GM12878 (cell line): ENCODE measurements at places on chromosomes 4 and X.

GRCh38 chr4:11505221-11505971, 76.7 kb upstream of the HS3ST1 start:
- DNase-seq = no peak
- no peak overlapping the region for H3K4me3 ChIP-seq
- no peak overlapping the region for H3K27ac ChIP-seq
- no peaks in the 10 kb centered on the region for H3K4me1 ChIP-seq
- no peaks in the 10 kb centered on the region for H3K27me3 ChIP-seq

DNA sequence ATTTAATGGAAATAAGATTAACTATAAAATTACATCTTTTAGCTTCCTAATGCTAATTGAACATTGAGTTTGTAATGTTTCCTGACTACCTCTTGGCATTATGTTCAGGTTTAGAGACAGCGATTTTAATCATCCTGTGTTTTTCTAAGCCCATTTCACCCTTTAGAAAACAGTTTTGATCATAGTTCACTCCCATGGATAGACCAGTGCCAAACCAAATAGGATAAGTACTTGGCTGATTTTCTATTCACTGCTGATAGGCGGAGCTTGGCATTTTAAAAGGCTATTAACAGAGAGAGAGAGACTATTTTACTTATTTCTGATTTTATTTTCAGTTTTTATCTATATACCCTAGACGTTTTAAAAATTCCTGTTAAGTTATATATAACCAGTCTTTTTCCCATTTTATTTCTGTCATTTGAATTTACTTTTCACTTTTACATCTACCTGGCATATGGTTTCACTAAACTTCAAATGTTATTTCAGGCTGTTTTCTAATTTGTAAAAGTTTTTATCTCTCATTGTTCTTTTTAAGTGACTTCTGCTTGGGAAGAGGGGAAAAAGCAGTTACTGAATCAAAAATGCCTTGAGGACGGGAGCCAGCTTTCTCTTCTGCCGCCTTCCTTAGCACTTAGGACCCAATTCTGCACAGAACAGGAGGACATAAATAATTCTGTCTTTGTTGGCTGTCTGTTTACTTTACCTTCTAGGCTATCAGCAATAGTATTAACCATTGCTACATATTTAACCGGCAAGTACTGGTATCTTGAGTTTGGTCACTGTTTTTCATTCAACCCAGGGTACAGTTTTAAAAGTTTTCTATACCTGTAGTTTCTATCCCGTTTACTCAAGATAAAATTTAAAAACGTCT, 46.4 kb downstream of the SGMS2 start:
- H3K4me3 ChIP-seq = no peak overlapping the region
- no peak overlapping the region for H3K27ac ChIP-seq
- no peaks in the 10 kb centered on the region for H3K4me1 ChIP-seq
- DNase-seq = no peak
- no peaks in the 10 kb centered on the region for H3K27me3 ChIP-seq

DNA sequence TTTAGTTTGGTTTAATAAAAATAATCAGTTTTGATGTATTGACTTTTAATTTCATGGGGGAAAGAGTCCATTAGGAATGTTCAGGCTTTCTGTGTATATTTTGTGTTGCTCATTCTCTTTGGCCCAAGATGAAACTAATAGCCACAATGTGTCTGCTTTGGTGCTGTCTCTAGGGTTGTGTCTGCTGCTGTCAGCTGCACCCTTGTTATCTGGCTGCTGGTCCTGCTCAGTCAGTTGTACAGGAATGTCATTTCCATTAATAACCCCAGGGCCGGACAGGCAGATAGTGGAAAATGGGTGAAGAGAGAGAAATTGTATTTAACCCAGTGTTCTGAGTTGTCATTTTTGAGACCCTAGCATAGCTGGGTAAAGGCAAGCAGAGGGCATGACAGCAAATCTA, 115.1 kb downstream of the PHEX start:
- no peaks in the 10 kb centered on the region for H3K4me1 ChIP-seq
- no peak overlapping the region for H3K27ac ChIP-seq
- no peak for DNase-seq
- no peaks in the 10 kb centered on the region for H3K36me3 ChIP-seq
- H3K27me3 ChIP-seq = no peaks in the 10 kb centered on the region

DNA sequence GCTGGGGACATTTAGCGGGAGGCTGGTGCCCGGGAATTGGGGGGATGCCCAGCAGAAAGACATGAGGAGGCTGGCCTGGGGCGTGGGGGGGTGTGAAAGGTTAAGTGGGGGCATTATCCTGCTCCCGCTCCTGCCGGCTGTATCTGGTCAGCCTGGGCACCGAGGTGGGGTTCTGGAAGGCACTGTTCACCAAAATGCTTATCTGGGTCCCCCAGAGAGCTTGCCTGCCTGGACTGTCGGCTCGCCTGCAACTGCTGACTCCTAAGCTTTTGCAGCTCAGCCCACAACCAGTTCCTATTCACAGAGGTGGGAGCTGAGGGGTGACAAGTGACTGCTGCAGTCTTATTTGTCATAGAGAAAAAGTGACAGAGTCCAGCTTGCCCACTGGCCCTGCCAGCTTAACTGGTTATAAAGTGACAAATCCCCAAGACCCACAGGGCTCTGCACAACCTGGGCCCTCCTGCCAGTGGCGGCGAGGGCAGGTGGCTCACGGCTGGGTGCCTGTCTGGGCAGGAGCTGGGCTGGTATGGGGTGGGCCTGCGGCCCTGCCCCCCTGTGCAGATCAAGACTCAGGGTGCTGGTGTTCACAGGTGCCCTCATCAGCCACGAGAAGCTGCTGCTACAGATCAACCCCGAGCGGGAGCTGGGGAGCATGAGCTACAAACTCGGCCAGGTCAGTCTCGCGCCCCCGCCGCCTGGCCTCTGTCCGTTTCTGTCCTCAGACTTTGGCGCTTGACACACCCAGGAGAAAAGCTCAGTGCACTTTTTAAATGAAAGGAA, 23.7 kb upstream of the MSANTD1 start:
- peaks cover 55% of the 10 kb centered on the region for H3K36me3 ChIP-seq
- DNase-seq = no peak
- H3K4me3 ChIP-seq = no peak overlapping the region
- no peak overlapping the region for H3K27ac ChIP-seq
- no peaks in the 10 kb centered on the region for H3K4me1 ChIP-seq

DNA sequence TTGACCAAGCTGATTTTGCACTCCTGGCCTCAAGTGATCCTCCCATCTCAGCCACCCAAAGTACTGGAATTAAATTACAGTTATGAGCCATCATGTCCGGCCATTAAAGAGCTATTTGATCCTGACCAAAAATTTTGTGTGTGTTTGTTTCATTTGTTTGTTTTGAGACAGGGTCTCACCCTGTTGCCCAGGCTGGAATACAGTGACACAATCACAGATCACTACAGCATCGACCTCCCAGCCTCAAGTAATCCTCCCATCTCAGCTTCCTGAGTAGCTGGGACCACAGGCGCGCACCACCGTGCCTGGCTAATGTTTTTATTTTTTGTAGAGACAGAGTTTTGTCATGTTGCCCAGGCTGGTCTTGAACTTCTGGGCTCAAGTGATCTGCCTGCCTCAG, 82.9 kb upstream of the RBPJ start:
- no peak overlapping the region for H3K4me3 ChIP-seq
- H3K27ac ChIP-seq = no peak overlapping the region
- no peaks in the 10 kb centered on the region for H3K36me3 ChIP-seq

GRCh38 chrX:39731735-39732134, 366.0 kb downstream of the BCOR start:
- peaks cover 3% of the 10 kb centered on the region; the same call in 1 of the 2 replicates for H3K27me3 ChIP-seq
- H3K36me3 ChIP-seq = no peaks in the 10 kb centered on the region
- H3K4me3 ChIP-seq = no peak overlapping the region
- no peak overlapping the region for H3K27ac ChIP-seq
- no peak for DNase-seq

GRCh38 chrX:11540532-11541377, 125.0 kb downstream of the ARHGAP6 start:
- H3K27me3 ChIP-seq = no peaks in the 10 kb centered on the region
- H3K4me1 ChIP-seq = no peaks in the 10 kb centered on the region

GRCh38 chrX:41445171-41445570, 2.0 kb upstream of the NYX start:
- H3K36me3 ChIP-seq = no peaks in the 10 kb centered on the region
- no peak for DNase-seq
- peaks cover 24% of the 10 kb centered on the region for H3K4me1 ChIP-seq
- peak overlapping the region; percentile 62; the same call in 1 of the 2 replicates for H3K4me3 ChIP-seq
- no peaks in the 10 kb centered on the region for H3K27me3 ChIP-seq
- peak overlapping the region; percentile 54 for H3K27ac ChIP-seq

- no peak for DNase-seq
- no peaks in the 10 kb centered on the region for H3K36me3 ChIP-seq
- H3K27me3 ChIP-seq = no peaks in the 10 kb centered on the region
- H3K4me1 ChIP-seq = no peaks in the 10 kb centered on the region
Measured at GRCh38 chr4:167642250-167642649, 408.0 kb upstream of the SPOCK3 start.

GRCh38 chrX:95907081-95907480, 777.6 kb upstream of the DIAPH2 start:
- no peaks in the 10 kb centered on the region for H3K36me3 ChIP-seq
- no peaks in the 10 kb centered on the region for H3K4me1 ChIP-seq
- DNase-seq = no peak

DNA sequence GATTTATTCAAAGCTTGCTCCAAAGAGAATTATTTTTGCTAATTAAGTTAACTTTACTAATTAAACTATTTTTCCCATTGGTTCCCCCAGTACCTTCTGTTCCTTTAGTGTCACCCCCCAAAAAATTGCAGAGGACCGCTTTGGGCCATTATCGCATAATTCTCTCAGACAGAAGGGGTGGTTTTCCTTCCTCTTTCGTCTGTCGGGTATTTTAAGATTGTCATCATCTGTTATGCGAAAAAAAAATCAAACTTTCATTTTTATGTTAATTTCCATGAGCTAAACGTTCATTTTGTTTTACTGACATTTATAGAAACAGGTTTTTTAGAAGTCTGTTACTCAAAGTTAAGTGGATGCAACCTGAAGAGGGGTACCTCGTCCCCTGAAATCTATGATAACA, 76.2 kb upstream of the DDX3X start:
- no peak overlapping the region for H3K27ac ChIP-seq
- H3K4me1 ChIP-seq = peaks cover 6% of the 10 kb centered on the region; the same call in 1 of the 2 replicates
- H3K27me3 ChIP-seq = no peaks in the 10 kb centered on the region
- DNase-seq = no peak
- no peak overlapping the region for H3K4me3 ChIP-seq
- no peaks in the 10 kb centered on the region for H3K36me3 ChIP-seq

- no peak for DNase-seq
- H3K36me3 ChIP-seq = no peaks in the 10 kb centered on the region
- no peaks in the 10 kb centered on the region for H3K27me3 ChIP-seq
Measured at GRCh38 chr4:54843106-54843505, 185.3 kb downstream of the KIT start.

DNA sequence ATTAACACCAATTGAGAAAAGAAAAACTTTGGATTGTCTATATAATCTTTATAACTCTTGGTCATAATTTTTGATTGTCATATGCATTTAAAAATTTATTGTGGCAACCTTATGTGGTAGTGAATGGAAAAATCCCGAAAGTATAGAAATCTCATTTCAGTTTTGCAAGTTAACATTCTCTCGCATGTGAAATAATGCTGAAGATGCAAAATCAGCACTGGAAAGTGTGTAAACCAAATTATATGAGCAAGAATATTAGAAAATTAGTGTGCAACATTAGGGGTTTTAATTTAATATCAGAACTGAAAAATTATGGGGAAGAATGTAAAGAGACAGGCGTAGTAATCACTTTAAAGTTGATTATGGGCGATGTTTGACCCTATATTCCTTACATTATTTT, 1472.8 kb downstream of the PCDH7 start:
- H3K27me3 ChIP-seq = no peaks in the 10 kb centered on the region
- no peak overlapping the region for H3K4me3 ChIP-seq
- H3K27ac ChIP-seq = no peak overlapping the region
- no peaks in the 10 kb centered on the region for H3K4me1 ChIP-seq

GRCh38 chrX:76076124-76076523, 96.7 kb upstream of the PBDC1 start:
- no peak for DNase-seq
- no peak overlapping the region for H3K27ac ChIP-seq
- no peak overlapping the region for H3K4me3 ChIP-seq
- no peaks in the 10 kb centered on the region for H3K4me1 ChIP-seq
- no peaks in the 10 kb centered on the region for H3K27me3 ChIP-seq

DNA sequence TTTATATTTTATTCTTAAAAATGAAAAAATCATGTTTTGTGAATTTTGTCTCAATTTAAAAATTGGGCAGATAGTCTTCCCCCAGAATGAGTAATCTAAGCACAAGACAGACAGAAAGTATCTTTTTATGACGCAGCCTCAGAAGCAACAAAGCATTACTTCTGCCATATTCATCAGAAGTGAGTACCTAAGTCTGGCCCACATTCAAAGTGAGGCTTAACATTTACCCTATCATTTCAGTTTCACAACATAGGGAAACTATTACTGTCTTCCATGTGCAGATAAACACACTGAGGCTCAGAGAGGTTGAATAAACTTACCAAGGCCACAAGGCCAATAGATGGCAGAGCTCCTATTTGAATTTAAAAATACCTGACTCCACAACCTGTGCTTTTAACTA, 4.4 kb upstream of the PRDX4 start:
- H3K36me3 ChIP-seq = no peaks in the 10 kb centered on the region
- no peak overlapping the region for H3K27ac ChIP-seq
- DNase-seq = peak; percentile 31
- H3K4me3 ChIP-seq = no peak overlapping the region
- peaks cover 8% of the 10 kb centered on the region for H3K4me1 ChIP-seq

DNA sequence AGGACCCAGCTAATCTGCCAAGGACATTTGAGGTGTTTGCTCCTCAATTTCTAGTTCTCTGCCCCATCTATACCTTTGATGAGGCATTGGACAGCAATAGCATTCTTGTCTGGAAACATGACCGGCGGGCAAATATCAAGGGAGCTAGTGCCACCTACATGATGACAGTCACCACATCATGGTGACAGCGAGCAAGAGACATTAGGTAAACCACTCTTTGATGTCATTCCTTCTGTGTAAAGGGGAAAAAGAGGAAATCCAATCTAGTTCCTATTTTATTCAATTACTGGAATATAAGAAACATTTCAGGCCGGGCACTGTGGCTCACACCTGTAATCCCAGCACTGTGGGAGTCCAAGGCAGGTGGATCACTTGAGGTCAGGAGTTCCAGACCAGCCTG, 20.7 kb upstream of the IL13RA1 start:
- no peak for DNase-seq
- H3K4me3 ChIP-seq = no peak overlapping the region
- H3K36me3 ChIP-seq = no peaks in the 10 kb centered on the region
- H3K27me3 ChIP-seq = no peaks in the 10 kb centered on the region
